Activated naive CD8-positive, alpha-beta T cell treated with anti-CD3 and anti-CD28 coated beads for 36 hours (primary cell): ENCODE measurements at places on chromosomes 1 and 21.
A peak's percentile ranks its signal among the peaks of the same experiment; 100 is the strongest.

DNA sequence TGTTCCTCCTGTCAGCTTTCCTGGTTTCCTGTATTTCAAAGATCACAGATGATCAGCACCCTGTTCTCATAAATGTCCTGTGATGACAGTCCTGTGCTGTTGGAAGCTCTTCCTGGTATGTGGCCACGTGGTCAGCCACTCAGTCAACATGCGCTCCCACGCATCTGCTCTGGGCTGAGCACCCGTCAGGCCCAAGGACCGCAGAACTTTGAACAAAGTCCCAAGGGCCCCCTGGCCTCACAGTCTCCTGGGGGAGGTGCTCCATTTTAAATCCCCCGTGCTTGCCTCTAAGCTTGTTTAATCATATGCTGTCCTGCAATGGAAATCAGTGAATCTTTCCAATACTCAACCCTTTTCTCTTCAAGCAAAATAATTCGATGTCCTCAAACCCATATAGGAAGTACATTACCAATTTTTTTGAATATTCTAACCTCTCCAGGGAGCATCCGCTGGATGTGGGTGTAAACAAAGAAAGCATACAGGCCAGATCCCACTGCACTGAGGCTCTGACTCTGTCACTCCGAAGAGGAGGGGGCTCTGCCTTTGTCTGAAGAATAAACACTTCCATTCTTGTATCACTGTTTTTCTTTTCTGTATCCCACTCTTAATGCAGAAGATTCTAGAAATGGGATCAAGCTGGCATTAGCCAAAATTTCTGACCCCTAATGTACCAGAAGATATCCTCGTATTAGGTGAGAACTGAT, 250.3 kb downstream of the SDCCAG8 start:
- no peak for DNase-seq

- DNase-seq, result no peak
Observed at GRCh38 chr1:91725989-91726721, 159.8 kb downstream of the TGFBR3 start.

DNA sequence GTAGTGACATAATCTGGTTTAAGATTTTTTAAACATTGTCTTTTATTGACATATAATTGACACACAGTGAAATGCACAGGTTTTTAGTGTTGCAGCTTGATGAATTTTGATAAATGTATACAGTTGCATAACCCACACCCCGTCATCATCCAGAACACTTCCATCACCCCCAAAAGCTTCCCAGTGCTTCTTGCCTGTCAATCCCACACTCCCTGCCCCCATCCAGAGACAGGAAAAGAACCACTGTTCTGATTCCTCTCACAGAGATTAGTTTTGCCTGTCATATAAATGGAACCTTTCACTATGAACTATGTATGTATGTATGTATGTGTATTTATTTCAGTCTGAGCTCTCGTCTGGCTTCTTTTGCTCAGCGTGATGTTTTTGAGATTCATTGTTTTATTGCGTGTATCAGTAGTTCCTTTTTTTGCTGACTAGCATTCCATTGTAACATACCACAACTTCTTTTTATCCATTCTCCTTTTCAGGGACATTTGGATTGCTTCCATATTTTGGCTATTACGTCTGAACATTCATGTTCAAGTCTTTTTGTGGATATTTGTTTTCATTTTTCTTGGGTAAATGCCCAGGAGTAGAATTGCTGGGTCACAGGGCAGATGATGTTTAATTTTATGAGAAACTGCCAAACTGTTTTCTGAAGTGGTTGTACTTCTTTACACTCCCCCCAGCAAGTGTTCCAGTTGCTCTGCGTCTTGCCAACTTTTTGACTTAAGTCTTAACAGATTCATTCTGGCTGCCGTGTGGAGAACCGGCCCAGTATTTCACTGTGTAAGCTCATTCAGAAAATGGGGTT, 8.7 kb downstream of the UBIAD1 start:
- DNase-seq, result no peak

- no peak for DNase-seq
Observed at GRCh38 chr1:246583056-246583440, 16.8 kb downstream of the CNST start.

DNA sequence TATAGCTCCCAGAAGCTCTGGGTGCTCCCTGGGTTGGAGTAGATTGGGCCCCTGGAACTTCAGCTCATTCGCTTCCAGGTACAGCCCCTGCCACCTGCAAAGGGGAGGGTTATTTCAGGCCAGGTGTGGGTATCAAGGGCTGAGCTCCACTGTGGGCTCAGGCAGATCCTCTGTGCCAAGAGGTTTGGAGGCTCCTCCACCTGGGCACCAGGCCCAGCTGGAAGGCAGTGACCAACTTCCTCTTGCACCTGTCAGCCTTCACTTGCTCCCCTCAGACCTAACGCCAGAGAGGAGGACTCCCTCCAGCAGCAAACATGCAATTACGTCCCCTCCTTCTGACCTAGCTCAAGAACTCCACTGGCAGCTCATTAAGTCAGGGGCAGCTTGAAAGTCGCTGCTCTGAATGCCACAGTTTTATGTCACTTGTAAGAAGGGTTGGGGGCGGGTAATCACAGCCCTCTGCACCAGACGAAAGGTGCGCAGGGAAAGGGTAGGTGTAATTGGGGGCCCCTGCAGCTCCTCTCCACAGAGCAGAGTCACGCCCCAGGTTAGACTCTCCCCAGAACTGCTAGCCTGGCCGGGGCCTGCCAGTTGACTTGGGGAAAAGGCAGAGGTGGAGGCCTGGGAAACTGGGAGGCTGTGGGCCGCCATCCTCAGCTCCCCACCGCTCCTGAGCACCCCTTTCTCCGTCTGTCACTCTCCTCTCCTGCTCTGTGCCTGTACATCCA, 125.0 kb upstream of the TMPRSS2 start:
- DNase-seq, result no peak

DNA sequence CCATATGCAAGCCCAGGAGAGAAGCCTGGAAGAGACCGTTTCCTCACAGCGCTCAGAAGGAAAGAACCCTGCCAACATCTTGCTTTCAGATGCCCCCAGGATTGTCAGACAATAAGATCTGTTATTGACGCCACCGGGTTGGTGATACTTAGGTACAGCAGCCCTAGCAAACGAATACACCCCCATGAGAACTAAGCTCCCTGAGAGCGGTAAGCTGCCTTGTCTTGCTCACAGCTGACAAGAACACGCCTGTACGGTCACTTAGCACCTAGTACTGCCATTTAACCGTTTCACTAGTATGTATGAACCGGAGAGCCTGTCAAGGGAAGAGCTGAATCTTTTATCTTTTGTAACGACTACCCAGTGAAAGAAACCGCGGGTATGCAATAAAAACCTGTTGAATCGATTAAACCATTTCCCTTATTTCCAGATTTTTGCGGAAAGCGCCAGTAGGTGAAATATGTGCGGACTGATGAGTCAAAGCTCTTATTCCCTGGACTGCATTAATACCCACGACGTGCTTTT, 619 bp upstream of the ZBTB8B start:
- DNase-seq, result no peak

DNA sequence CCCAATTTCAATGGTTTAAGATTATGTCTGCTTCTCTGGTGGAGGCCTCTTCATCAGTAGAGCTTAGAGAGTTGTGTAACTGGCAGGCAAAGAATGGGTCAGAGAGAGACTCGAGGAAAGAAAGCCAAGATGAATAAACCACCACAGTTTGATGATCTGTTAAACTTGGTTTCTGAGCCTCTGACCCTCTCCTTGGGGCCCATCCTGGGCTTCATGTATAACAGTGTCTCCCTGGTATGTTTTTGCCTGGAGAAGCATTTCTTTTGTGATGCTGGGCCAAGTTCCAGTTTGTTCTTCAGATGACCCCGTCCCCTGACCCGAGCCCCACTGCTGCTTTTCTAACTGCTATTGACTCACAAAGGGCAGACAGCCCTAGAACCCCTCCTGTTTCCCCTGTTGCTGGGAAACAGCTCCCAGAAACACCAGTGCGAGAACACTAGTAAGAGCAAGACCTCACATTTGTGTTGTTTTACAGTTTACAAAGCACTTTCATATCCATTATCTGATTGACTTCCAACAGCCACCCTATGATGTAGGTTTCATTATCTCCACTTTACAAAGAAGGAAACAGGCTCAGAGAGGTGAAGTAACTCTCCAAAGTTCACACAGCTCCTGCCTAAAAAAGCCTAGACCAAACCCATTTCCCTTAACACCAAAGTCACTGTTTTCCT, 9.0 kb downstream of the CD2 start:
- DNase-seq, result peak; percentile 73

- no peak for DNase-seq
Observed at GRCh38 chr21:36796070-36796469, 97.2 kb downstream of the SIM2 start.

DNA sequence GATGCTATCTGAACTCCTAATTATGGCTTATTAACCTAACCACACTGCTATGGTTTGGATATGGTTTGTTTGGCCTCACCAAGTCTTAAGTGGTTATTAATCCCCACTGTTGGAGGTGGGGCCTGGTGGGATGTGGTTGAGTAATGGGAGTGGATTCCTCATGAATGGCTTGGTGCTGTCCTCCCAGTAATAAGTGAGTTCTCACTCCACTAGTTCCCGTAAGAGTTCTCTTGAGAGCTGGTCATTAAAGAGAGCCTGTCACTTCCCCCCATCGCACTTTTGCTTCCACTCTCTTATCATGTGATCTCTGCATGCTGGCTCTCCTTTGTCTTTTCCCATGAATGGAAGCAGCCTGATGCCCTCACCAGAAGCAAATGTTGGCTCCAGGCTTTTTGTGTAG, 328.8 kb downstream of the PLA2G4A start:
- DNase-seq, result no peak

DNA sequence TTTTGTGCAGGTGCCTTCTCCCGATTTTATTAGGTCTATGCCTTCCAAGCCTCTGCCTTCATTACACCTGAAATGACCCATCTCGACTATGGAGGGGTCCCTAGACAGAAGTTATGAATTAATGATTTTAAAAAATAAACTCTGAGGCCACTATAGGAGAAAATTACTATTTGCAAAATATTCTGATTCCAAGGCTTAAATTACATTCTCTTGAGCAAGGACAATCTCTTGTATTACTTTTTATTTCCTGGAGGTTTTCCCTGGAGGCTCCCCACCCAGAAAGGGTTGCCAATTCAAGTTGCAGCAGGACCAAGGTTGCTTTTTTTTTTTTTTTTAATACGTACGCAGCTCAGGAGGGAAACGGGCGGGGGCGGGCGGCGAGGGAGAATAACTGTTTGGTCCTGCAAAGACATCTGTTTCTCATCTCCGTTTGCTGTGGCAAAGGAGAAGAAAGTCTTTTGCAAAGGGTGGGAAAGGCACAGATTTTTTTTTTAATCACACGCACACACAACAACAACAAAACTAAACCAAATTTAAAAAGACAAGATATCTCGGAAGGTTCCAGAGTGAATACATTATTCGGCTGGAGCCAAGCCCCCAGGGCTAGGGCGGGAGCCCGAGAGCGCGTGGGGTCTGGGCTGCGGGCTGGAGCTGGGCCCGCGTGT, 618 bp upstream of the SERTAD4 start:
- DNase-seq, result no peak

DNA sequence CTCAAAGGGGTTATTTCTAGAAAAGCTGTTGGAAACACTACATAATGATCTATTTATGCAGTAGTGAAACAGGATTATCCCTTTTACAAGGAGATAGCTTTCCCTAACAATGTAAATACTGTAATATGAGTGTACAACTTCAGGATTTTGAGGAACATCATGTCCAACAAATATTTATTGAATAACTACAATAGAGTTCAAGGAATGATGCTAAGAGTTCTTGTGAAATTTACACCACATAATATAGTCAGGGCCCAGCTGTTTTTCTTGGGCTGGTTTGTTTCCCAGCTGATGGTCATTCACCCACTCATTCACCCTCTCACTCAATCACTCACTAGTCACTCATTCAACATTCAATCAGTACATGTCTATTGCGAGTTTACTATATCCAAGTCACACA, 12.3 kb upstream of the LYPLAL1 start:
- no peak for DNase-seq

DNA sequence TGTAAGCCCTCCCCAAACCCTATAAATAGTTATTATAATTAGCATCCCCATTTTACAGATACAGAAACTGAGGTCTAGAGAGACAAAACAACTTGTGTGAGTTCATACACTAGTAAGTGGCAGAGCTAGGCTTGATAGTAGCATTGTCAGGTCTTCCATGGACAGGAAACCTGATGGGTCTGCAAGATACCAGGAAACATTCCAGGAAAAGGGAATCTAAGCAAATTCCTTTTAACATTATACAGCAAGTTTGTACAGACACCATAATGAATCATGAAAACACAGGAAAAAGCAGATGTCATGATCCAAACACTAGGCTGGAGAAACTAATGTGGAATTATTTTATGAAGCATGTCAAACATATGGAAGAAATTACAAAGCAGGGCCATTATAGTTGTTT, 89.1 kb upstream of the KCNK2 start:
- no peak for DNase-seq

GRCh38 chr1:29482064-29482463, 245.7 kb downstream of the PTPRU start:
- no peak for DNase-seq

DNA sequence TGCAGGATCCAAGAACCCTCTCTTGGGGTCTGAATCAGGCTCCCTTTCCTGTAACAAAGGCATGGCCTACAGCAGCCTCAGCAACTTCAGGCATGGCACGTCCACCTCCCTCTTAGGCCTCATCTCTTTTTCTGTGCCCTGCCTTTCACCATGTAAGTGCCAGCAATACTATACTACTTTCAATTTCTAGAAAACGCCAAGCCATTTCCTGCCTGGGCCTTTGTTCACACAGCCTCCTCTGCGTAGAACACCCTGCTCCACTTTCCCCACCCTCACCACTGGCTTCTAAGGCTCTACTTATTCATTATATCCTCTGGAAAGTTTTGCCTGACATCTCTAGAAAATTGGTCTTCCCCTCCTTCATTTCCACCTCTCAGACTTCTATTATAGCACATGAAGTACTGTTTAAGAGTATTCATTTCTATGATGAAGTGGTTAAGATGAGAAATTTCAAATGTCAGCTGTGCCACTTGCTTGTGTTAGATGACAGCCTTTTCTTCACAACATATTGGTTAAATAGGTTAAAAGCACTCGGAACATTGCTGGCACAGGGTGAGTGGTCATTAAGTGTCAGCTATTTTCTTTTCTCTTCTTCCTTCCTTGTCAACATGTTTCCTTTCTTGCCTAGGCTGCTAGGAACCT, 41.6 kb upstream of the VWA5B1 start:
- DNase-seq, result peak; percentile 52

- DNase-seq, result no peak
Observed at GRCh38 chr21:36354918-36355680, 30.1 kb upstream of the CHAF1B start.

DNA sequence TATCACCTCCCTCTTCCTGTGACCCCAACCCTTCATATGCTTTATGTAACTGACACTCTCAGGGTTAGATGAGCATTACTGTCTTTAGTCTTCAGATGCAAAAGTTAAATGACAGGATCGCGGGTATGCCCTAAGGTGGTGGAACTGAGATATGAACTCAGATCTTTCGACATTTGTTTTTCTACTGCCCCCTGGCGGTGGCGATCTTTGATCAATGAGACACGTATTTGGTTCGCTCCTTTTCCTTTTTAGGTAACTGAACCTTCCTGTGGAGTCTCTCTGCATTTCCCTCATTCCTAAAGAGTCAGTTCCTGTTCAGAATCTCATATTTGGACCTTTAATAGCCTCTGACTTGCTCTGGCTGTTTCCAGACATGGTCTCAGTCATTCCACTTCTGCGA, 47.8 kb upstream of the ZP4 start:
- no peak for DNase-seq
